Stimulated activated CD8-positive, alpha-beta memory T cell treated with anti-CD3 and anti-CD28 coated beads, Interleukin-7, amount 100 ng/mL, for 24 hours (primary cell): ENCODE measurements at places on chromosomes 7 and 10.

- DNase-seq, result no peak
Measured at GRCh38 chr7:23593706-23594105, 3.5 kb upstream of the CCDC126 start.

GRCh38 chr7:75738604-75738974 is at the start of gene HIP1:
Gene HIP1, minus strand, starts transcription at chr7:75738941. Its CDS starts 21 bp downstream, at chr7:75738920.
- DNase-seq, result no peak

DNA sequence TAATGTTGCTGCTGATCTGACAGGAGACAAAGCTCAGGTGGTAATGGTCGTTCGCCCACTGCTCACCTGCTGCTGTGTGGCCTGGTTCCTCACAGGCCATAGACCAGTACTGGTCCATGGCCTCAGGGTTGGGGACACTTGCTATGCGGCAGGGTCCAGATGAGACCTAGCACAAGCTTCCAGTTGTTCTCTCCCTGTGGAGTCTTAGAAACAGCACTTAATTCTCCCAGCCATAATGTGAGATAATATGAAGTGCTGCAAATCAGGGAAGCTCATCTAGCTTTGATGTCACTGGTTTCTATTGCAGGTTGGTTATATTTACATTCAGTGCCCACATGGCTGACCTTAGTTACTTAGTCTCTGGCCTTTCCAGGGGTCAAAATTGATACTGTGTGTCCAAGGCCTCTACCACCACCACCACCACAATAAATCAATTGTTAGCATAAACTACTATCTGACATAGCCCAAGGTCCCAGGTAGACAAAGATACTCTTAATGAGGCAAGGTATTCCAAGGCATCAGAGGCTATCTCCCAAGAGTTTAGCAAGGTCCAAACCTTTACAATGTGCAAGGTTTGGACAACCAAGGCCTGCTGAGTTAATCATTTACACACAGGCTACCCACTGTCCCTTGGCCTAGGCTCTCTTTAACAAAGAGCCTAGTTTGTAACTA is 11.0 kb downstream of the AGBL3 start:
- no peak for DNase-seq

DNA sequence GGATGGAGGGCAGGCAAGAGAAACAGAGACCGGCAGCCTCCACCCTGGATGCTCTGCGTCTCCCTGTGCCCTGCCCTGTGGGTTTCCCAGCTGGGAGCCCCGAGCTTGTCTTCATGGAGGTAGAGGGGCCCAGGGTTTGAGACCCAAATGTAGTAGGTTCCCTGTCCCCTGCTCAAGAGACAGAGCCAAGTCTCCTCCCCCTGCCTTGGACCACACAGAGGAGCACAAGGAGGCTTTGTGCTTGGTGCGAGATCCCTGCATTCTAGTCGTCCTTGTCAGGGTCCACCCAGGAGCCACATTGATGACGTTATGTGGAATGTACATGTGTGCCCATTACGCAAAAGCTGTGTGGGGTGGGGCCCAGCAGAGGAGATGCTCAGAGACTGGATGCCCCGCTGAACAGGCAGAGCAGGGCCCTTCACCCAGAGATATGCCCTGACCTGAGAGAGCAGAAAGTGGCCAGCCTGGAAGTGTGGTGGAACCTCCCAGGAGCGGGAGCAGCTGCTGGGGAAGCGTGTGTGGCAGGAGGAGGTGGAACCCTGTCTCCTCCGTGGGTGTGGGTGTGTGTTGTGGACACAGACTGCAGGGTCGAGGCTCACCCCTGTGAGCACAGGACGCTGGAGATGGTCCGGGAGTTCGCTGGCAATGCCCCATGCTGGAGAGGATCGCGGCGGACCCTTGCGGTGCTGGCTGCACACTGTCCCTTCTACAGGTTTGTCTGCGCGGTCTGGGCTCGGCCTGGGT is 39.3 kb downstream of the VWA2 start:
- DNase-seq, result no peak

GRCh38 chr7:91165846-91166230 is 98.4 kb upstream of the FZD1 start:
- no peak for DNase-seq

GRCh38 chr10:101535949-101536348 is 52.1 kb downstream of the POLL start:
- no peak for DNase-seq

- no peak for DNase-seq
Measured at GRCh38 chr10:25562547-25562946, 371.5 kb upstream of the MYO3A start.
